GM23338 (cell line): ENCODE measurements at places on chromosomes 1 and 21. TPM values are rescaled to one million over a fixed set of nuclear protein-coding genes. Genes with fewer than 3 reads are reported as not detected.
A peak's percentile ranks its signal among the peaks of the same experiment; 100 is the strongest.

DNA sequence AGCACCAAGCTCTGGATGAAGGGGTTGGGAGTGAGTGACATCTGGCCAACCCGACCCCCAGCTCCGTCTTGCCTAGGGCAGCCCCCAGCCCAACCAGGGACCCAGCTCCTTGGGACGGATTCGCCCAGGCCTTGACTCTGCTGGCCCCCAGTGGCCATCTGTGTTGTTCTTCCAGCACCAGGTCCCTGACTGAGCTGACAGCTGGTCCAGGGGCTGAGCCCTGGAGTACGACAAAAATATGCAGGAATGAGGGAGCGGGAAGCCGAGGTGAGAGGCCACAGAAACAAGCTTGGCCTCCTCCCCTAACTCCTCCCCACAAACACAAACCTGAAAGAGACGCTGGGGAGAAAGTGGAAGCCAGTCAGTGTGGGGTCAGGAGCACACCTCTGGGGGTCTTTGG is 55.0 kb upstream of the PAX7 start:
- DNase-seq: peak; percentile 97

DNA sequence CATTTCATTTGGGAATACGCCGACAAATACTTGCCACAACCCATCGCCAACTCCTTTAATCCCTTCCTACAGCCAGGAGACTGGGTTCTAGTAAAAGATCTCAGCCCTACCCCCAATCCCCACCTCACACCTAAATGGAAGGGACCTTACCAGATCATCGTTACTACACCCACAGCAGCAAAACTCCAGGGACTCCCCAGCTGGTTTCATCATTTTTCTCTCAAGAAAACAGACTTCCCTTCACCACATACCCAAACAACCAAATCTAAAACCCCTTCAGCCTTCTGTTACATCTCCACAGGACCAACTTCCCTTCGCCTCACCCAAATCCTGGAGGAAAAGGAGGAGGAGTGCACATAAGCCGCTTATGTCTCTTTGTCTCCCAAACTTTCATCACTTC is 23.7 kb upstream of the SLC2A5 start:
- DNase-seq: no peak

DNA sequence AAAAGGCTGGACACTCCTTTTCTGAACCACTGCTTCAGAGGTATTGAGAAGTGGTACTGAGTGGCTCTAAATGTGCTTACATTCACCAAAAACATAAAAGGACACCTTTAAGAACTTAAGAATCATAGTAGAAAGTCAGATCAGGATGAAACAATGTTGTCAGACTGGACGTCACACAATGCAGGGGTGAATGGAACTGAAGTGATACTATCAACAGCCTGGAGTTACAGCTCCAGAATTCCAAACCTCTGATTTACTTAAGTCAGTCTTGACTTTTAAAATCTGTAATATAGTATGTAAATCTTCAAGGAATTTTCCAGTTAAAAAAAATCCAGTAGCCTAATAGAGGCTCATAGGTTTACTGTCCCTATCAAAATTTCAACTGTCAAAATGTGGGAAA is 19.3 kb downstream of the ELK4 start:
- no peak for DNase-seq

DNA sequence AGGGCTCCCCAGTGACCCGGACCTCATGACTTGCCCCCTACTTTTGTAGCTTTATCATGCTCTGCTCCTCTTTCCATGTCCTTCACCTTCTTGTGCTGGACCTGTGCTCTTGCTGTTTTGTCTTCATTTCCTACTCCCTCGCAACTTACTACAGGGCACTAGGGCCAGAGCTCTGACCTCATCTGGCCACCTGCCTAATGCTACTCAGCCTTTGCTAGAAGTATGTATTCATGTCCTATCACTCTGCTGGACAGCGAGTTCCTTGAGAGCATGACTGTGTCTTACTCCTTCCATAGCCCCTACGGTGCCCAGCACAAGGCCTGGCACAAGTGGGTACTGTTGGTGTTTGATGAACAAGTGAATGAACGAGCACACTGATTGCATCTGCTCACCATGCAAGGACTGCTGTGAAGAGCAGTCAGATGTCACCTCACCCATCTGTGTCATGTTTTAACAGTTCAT is 1.9 kb downstream of the MTFR1L start:
- DNase-seq: no peak

- no peak for DNase-seq
These were observed 608 bp downstream of the SNRNP40 start for GRCh38 chr1:31295874-31296485.

GRCh38 chr1:34833711-34834110 is 25.8 kb downstream of the SMIM12 start:
- DNase-seq: no peak

DNA sequence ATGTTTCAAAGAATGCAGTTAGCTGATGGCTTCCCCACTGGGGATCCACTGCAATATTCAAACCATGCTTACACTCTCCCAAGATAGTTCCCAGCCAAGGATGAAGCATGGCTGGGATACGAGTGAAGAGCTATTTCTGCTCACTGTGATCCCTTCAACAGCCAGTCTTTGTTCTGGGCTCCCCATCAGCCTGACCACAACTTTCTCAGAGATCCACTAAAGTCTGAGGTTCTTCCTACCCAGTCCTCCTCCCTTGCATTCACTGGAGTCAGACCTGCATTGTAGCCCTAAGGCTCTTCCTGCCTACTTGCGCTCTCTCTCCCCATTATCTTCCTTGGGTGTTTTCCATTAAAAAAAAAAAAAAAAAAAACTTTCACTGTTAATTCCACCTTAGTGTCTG is 101.4 kb downstream of the TTLL7 start:
- peak; percentile 2 for DNase-seq

GRCh38 chr1:89855413-89856123 is 34.7 kb downstream of the LRRC8D start:
- no peak for DNase-seq

DNA sequence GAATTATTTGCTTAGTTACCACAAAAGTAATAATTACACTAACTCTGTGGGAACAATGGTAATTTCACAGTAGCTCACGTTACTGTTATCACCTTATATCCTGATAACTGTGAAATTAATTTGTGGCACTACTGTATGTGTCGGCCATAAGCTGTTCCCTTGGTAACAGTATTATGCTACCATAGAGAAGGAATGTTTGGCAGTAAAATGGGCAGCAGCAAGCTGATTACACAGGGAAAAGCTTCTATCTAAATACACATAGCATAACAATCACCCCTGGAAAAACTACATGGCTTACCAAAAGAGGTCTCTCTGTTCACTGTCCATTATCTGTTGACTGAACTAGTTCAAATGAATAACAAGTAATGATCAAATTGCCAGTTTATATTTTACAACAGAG is 124.1 kb downstream of the DPYD start:
- no peak for DNase-seq

- no peak for DNase-seq
These were observed 28.4 kb downstream of the POFUT2 start for GRCh38 chr21:45259206-45259840.

DNA sequence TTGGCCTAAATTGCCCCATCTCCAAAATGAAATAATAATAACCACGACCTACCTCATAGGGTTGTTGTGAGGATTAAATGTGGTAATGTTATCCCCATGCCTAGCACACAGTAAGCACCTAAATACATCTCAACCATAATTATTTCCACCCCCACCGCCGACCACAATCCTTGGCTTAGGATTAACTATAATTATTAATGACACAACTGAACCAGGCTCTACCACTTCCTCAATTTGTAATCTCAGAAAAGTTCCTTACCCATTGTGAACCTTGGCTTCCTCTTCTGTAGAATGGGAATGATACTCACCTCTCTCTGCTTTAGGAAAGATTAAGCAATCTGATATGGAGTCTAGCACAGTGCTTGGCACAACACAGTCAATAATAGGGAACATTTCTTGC is 44.3 kb upstream of the TACSTD2 start:
- DNase-seq: no peak

- no peak for DNase-seq
These were observed 67.6 kb upstream of the ABCG1 start for GRCh38 chr21:42151148-42151947.

GRCh38 chr1:173249349-173249748 is 42.2 kb upstream of the TNFSF4 start:
- no peak for DNase-seq

DNA sequence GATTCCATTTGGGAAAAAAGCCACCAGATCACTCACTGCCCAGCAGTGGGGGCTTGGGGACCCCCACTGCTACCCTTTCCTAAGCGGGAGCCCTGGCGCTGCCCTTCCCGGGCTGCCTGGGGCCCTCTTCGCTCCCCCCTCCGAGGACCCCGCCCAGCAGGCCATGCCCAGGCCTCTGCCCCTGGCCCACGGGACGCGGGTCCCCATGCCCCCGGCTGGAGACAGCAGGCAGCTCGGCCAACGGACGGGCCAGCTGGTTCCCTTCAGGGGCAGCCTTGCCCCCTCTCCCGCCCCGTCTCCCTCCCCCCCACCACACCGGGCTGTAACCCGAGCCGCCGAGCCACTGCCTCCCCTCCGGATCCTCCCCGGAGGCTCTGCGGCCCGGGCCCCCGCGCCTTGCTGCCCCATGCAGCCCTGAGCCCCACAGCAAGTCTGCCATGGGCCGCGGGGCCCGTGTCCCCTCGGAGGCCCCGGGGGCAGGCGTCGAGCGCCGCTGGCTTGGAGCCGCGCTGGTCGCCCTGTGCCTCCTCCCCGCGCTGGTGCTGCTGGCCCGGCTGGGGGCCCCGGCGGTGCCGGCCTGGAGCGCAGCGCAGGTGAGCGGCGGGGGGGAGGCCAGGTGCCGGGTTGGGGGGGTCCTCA is at the start of gene MMP23B:
MMP23B (plus strand) TSS at position 392 of the 639 bp plus-strand sequence; CDS start at position 438, 46 bp downstream.
- peak; percentile 62 for DNase-seq

The NCF2 gene
- total RNA-seq: not detected in 2 replicates

The TSACC gene
- total RNA-seq: 0.66 and 2.5 TPM in 2 replicates

- no peak for DNase-seq
These were observed 4.3 kb upstream of the FCRL3 start for GRCh38 chr1:157704878-157705277.

GRCh38 chr1:155981266-155982088 is 3.1 kb upstream of the ARHGEF2 start:
- DNase-seq: no peak

- no peak for DNase-seq
These were observed 30.1 kb downstream of the RHOU start for GRCh38 chr1:228765168-228765946.

DNA sequence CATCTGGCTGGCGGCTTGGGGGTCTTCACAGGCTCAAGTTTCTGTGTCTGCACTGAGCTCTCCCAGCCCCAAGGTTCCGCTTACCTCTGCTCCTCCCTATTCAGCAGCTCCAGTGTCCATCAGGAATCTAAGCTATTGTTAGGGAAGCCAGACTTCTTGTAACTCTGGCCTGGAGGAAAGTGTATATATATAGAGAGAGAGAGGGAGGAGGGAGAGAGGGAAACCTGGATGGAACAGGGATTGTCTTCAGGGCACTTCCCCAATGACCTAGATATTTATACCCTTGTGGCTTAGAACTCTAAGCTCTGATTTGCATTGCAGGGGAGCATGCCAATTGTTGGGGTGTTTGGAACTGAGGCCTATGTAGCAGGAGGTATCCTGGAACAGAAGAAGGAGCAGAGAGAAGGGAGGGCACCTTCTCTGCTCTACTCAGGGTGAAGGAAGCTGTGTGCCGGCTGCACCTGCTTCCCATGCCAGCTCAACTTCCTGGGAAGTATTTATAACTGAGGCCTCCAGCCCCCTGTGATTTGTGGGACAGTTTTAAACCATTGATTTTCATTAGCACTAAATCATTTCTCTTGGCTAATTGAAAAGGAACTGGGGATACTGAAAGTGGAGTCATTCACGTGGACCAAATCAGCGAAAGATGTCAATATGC is 70.9 kb downstream of the NAV1 start:
- no peak for DNase-seq

DNA sequence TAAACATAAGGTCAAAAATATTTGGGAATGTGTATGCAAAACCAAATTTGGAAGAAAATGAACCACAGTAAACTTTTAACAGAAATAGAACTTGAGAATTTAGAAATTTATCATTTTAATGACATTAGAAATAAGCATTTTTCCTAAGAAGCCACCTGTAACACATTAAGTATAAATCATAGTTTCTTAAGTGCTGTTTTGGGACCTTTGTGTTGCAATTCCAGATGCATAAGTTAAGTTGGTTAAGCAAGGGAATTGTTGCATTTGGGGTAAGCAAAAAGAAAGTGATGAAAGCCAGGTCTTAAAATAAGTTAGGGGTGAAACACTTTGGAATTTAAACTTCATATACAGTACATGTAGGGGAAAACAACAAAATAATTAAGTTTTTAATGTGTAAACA is 49.8 kb downstream of the CDKN2C start:
- no peak for DNase-seq

The SH2D2A gene
- total RNA-seq: 3.4 and 11.5 TPM in 2 replicates

- no peak for DNase-seq
These were observed 149.5 kb upstream of the HMGB4 start for GRCh38 chr1:33714421-33714820.

The TMEM167B gene
- 10.7 and 16.0 TPM in 2 replicates for total RNA-seq

The THEMIS2 gene
- total RNA-seq: 19.3 and 32.4 TPM in 2 replicates

DNA sequence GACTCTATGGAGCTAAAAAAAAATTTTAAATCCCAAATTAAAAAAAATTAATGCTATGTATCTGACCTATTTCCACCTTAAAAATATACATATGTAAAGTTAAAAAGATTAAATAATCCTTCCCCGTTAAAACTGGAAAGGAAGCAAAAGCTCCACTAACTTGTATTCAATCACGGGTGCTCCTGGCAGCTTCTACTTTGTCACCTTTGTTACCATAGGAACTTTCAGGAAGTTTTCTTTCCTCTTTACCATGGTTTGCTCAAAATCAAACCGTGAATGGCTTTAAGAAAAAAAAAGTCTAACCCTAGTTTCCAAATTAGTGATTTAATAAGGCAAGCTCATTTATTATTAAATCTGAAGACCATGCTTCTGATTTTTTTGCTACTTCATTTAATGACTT is 3.5 kb downstream of the GPATCH2 start:
- DNase-seq: no peak

The JAM2 gene
- 4.9 and 8.7 TPM in 2 replicates for total RNA-seq

GRCh38 chr1:199678771-199679170 is 348.7 kb upstream of the NR5A2 start:
- no peak for DNase-seq

The TINAGL1 gene
- total RNA-seq: 15.8 and 20.4 TPM in 2 replicates

The HSPG2 gene
- 47.8 and 70.8 TPM in 2 replicates for total RNA-seq

The HAO2 gene
- total RNA-seq: not detected in 2 replicates

DNA sequence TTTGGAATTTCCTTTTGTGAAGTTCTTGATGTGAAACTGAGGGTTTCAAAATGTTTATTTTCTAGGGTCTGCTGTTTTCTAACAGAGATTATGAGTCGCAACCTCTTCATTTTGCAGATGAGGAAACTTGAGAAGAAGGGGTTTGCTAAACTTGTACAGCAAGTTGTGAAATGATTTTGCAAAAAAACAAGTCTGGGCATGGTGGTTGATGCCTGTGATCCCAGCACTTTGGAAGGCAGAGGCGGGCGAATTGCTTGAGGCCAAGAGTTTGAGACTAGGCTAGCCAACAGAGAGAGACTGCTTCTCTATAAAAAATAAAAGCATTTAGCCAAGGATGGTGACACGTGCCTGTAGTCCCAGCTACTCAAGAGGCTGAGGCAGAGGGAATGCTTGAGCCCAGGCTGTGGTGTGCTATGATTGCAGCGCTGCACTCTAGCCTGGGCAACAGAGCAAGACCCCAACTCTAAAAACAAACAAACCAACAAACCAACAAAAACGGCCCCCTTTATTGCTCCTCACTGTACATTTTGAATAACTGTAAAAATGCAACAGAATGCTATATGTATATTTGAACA is 9.9 kb downstream of the TRIM67 start:
- no peak for DNase-seq

- DNase-seq: no peak
These were observed 68.9 kb upstream of the CLDN14 start for GRCh38 chr21:36548866-36549265.
